ENCODE measurements at places on chromosomes 1 and 21.

DNA sequence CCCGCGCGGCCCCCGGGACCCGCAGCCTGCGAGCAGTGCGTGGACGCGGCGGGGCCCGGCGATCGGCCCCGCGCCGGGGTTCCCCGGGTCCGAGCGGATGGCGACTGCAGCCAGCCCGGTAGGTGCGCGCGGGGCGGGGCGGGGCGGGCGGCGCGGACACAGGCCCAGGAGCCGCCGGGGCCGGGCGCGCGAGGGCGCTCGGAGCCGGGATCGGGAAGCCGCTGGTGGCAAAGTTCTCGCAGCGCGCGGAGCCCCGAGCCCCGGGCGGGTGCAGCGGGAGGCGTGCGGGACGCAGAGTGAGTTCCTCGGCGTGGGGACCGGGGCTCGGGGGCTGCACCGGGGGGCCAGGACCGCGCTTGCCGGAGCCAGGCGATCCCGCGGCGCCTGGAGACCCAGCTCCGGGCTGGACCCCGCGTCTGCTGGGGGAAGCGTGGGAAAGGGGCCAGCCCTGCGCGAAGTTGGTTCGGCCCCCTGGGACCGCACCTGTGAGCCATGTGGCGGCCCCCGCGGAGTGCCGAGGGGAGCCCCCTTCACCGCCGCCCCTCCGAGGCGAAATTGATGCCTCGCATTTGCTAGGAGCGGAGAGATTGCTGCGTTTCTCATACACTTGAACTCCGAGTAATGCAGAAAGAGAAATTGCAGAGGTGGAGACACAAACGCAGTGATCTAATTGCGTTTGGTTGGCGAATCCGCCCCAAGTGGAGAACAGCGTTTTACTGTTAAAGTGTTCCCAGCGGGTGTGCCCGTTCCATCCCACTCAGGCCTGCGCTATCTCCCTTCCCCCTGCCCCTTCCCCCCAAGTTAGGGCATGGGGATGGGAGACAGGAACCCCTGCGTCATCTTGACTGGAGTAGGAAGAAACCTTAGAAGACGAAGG, 228.9 kb upstream of the TMEM51 start:
- peak; percentile 15 for DNase-seq

DNA sequence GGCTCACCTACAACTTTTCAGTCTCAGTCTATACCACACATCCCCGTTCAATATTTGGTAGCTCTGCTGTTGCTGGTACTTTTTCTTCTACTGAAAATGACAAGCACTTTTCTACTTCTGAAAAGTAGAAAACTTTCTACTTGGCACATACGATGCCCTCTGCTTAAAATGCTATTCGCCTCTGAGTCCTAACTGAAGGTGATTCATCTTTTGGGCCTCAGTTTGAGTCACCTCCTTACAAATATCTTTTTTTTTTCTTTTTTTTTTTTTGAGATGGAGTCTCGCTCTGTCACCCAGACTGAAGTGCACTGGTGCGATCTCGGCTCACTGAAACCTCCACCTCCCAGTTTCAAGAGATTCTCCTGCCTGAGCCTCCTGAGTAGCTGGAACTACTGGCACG, 136.0 kb upstream of the CYYR1 start:
- DNase-seq: no peak

GRCh38 chr1:226325178-226325577, 16.2 kb upstream of the LIN9 start:
- DNase-seq: no peak

DNA sequence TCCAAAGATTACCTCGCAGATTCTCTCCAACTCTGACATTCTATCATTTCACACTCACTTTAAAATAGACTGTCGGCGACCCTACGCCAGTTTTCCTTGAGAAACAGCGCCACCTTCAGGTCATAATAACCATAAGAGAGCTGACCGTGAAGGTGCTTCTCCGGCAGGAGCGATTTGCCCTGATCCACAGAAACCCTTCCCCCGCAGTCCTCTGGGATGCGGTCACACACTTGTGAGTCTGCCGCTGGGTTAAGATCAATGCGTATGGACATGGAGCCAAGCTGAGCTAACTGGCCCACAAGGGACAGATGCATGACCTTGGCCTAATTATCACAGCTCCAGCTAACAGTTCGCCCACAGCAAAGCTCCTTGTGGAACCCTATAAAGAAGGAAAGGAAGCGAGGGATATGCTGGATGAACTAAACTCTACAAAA, 32.8 kb upstream of the IFNAR2 start:
- peak; percentile 93 for DNase-seq

DNA sequence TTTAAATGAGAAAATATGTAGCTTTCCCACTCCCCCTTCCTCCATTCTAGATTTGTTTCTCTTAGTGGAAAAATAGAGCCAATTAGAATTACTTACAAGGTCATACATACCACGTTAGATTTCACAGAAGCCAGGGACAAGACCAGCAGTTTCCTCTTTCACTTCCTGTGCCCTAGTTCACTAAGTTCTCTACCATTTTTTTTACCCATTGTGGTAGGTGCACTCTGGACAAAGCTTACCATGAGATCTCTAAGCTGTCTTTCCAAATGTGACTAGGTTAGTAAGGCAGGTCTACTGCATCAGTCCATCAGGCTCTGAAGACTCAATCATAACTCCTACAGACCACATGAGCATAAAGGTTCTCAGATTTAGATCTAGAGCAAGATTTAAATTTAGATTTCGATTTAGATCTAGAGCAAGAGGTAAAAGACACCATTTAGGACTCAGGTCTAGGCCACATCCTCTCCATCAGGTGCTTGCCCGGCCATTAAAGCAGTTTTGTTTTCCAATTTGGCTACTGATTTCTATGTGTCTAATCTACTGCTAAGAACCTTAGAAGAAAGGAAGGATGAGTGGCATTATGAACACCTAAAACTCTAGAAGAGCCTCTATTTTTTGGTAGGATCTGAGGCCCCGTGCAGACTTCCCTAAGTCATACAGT, 235.3 kb downstream of the FAF1 start:
- no peak for DNase-seq

- no peak for DNase-seq
Observed at GRCh38 chr1:19629357-19629756, 14.8 kb upstream of the NBL1 start.

- DNase-seq: no peak
Observed at GRCh38 chr1:54229281-54229891, 29.4 kb downstream of the MRPL37 start.

DNA sequence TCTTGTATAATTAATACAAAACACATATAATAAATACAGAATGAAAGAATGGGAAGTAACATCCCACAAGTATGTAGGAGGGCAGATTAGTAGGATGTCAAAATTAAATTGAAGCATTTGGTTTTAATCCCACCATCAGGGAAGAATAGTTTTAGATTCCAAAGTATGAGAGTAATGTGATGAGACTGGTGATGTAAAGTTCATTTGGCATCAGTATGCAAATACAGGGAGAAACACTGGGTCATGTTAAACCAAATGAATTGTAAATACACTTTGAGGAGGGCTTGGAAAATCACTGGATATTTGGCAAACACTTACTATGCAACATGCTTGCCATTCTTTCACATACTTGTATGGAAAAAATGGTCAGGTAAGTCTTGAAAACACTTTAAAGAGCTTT, 358.8 kb downstream of the DPYD start:
- DNase-seq: no peak

DNA sequence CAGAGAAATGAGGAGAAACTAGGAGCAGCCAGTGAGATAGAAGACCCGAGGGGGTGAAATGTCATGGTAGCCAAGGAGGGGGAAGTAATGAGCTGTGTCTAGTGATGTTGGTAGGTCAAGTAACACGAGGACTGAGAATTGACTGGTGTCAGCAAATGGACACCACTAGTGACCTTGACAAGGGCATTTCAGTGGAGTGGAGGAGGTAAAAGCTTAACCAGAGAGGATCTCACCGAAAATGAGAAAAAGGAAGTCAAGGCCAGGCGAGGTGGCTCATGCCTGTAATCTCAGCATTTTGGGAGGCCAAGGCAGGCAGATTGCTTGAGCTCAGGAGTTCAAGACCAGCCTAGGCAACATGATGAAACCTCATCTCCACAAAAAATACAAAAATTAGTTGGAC, 3.0 kb upstream of the ZYG11B start:
- DNase-seq: no peak

DNA sequence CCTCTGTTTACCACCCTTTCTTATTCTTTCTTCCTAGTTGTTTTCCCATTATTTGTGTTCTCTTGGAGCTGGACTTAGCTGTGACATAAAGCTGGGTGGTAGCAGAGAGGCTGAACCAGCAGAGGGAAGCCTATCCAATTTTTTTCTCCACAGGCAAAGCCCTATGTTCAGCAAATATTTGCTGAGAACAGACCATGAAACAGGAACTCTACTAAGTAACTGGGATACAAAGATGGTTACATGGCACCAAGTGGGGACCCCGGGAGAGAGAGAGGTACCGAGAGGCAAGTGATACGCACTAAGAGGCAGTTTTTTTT, 6.6 kb downstream of the CFAP141 start:
- DNase-seq: no peak

GRCh38 chr1:239947801-239948200, 143.9 kb upstream of the FMN2 start:
- DNase-seq: no peak

GRCh38 chr1:46456411-46456963, 33.1 kb upstream of the DMBX1 start:
- peak; percentile 39 for DNase-seq

GRCh38 chr1:94285031-94285654, 47.8 kb upstream of the ARHGAP29 start:
- DNase-seq: no peak

GRCh38 chr21:31286621-31287020, 57.4 kb downstream of the TIAM1 start:
- DNase-seq: no peak

DNA sequence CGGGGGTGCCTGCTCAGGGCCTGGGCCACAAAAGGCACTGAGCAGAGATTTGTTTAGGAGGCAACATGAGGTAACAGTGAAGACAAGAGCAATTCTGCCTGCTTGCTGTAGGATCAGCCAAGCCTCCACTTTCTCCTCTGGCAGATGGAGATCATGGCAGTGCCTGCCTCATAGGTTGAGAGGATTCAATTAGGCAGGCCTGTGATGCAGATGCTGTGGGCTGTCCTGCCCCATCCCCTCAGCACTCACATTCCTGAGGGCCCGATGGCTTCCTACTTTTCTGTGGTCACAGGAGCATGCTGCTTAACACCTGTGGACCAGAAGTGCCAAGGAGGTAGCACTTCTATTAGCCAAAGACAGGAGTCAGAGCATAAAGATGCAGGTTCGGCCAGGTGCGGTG, 1.2 kb upstream of the UBL4B start:
- DNase-seq: peak; percentile 12

- no peak for DNase-seq
Observed at GRCh38 chr1:165454091-165454610, 9.2 kb upstream of the RXRG start.

GRCh38 chr1:233045588-233045987, 95.2 kb downstream of the NTPCR start:
- peak; percentile 46 for DNase-seq

GRCh38 chr1:107657356-107657755, 307.6 kb downstream of the VAV3 start:
- no peak for DNase-seq

DNA sequence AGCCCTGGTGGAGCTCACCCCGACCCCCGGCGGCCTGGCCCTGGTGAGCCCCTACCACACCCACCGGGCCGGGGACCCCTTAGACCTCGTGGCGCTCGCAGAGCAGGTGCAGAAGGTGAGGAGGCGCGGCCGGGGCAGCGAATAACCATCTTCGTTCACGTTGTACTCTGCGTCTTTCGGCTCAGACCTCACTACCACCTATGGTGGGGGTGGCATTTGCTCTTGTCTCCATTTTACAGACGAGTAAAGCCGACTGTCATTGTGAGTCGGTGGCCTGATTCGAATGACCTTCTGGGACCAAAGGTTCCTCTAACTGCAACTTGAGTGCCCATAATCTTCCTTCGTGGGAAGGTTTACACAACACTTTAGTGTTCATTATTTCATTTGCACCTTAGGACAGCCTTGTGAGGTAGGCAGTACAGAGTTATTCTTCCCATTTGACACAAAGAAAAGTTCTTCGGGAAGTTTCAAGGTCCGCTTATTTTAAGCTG, 506 bp downstream of the C1orf50 start:
- peak; percentile 76 for DNase-seq

DNA sequence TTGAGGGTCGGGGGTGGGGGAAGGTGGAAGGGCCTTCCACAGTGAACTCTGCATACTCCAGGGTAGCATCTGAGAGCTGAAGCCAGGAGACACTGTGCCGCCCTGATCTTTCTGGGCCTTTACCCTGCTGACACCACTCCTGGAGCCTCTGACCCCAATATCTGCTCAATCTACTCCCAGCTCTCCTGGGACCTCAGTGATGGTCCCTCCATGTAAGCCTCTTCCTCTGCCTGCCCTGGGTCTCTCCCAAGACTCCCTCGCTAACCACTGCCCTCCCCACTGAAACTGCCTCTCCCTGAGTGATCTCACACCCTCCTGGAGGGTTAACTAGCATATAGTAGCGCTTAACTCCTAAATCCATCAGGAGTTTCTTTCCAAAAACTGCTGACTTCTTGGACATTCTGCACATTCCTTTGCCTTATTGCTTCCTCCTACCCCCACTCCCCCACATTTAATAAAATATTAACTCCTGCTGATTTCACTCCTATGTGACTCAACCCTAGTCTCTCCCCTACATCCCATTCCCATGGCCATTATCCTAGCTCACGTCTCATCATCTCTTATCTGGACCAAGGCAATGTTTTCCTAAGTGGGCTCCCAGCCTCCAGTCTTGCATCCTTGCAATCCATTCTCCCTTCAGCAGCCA, 145.6 kb downstream of the HMGB4 start:
- no peak for DNase-seq

GRCh38 chr21:29175408-29176134, 45.1 kb downstream of the MAP3K7CL start:
- no peak for DNase-seq

DNA sequence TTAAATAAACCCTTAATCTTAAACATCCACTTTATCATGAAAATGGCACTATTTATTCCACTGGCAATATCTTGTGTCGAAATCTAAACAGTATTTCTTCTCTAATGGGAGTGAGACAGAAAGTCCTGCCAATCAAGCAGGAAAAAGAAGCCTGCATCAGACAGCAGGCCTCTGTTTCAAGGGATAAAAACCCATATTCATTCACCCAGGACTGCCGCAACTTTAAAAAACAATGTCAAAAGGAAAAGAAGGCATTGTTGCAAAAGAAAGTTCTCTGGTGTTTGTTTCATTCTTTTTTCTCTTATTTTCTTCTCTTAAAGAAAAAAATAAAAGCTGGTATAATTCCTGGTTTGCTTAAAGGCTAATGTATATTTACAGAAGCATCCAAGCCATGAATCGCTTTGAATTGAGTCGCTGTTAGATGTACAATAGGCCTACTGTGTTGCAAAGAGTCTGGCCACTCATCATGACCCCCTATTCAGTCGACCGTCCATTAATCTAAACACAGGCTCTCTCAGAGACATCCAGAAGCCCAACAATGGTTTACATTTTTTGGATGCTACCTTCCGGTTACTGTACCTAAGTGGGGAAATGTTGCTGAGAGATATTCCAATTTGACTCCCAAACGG, 48.7 kb upstream of the ZC3H11B start:
- DNase-seq: no peak
